ENCODE measurements at places on chromosomes 1 and 21.

GRCh38 chr1:54237586-54237985 lies 37.6 kb downstream of the MRPL37 start:
- no peak for DNase-seq

DNA sequence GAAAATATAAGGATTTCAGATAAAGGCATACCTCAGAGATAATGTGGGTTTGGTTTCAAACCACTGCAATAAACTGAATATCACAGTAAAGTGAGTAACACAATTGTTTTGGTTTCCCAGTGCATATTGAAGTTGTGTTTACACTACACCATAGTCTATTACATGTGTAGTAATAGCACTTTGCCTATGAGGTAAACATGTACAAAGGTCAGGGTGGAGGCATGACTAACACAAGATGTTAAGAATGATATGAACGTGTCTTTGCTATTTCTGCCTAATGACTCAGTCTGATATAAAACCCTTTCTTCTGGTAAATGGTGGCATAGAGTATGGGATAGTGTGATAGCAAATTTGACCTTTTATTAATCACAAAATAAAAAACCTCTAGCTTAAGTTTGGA lies 621.5 kb upstream of the ADGRL2 start:
- no peak for DNase-seq

DNA sequence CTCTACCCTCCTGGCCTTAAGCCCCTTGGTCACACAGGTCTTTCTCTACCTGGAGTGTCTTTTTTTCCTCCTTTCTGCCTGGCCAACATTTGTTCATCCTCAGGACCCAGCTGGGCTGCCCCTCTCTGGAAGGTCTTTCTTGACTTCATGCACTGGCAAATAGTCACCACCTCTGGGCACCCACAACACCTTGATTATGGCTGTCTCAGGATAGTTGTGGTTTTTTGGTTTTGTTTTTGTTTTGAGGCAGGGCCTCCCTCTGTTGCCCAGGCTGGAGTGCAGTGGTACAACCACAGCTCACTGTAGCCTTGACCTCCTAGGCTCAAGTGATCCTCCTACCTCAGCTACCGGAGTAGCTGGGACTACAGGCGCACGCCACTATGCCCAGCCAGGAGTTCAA lies 10.8 kb downstream of the RPS6KA1 start:
- DNase-seq: no peak

GRCh38 chr1:78627321-78627720 lies 7.1 kb downstream of the IFI44L start:
- no peak for DNase-seq

DNA sequence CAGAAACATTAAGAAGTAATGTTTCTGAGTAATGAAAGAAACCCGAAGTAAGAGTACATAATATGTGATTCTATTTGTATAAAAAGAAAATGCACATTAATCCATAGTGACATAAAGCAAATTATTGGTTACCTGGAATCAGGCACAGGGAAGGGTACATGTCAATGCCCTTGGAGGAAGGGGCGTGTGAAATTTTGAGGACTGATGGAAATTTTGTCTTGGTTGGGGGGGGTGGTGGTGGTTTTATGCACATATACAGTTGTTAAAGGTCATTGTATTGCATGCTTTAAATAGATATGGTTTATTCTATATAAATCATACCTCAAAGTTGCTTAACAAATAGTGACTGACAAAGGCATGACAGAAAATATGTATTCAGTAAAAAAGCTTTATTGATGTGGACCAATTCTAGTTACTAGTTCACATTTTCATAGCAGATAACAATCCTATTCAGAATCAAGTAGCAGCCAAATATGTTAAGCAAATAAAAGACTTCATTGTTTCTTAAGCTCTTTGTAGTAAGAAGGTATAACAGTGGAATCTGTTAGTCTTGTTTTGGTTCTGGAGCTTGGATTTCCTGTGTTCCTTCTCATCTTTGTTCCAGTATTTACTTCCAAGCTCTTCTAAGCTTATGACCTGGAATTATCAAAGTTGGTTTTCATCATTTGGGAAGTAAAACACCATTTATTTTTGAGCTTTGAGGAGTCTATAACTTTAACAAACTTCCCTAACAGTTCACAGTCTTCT lies 15.1 kb downstream of the BACH1 start:
- no peak for DNase-seq

- DNase-seq: no peak
These were observed 100.2 kb downstream of the DPYD start for GRCh38 chr1:97820470-97821188.

DNA sequence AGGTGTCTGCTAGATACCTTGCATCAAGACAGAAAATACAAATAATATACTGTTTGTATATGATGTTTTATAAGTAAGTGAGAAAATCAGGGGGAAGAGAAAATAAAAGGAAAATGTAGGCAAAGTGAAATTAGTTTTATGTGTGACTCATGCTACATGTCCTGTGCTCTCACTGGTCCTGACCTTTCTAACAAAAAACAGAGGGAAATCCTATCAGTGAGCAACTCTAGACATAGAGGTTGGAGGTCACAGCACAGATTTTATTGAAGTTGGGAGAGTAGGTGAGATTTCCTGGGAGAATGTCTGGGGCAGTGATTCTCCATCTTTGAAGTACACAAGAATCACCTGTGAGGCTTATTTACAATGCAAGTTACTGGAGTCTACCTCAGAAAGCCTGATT lies 9.5 kb downstream of the SCCPDH start:
- no peak for DNase-seq

DNA sequence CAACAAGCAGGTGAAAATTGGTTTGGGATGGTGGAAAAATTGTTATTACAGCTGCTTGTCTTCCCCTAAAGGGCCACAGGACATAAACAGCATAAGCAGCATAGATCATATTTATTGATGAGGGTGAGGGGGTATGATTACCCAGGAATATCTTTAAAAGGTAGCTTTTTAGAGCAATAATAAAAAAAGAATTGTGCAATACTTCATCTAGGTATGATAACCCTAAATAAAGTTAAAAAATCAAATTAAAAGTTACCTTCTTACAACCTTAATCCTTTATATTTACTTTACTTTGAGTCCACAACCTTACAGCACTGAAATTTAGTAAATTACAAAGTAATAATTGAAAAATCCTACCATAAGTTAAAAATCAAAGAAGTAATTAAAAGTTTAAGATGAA lies 653.3 kb upstream of the RGS18 start:
- no peak for DNase-seq

DNA sequence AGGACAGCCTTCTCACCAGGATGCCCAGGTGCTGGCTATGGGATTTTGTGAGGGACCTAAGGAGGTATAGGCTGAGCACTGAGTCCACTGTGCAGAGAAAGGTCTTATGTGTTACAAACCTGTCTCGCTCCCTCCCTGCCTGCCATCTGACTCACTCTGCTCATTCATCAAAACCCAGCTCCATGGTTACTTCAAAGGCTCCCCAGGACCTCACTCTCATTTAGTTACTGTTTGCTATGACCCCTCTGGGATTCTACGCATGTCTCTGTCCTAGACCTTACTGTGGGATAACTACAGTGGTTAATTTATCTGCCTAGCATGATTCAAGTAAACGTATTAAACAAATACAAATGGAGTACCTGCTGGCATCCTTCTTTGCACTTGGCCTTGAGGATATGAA lies 211.6 kb upstream of the KIAA0040 start:
- no peak for DNase-seq

- peak; percentile 33 for DNase-seq
These were observed 43.0 kb downstream of the JAK1 start for GRCh38 chr1:64923294-64923718.

GRCh38 chr1:167469280-167469965 lies 48.9 kb downstream of the CD247 start:
- no peak for DNase-seq

GRCh38 chr1:61334718-61335589 lies 252.6 kb downstream of the NFIA start:
- no peak for DNase-seq

DNA sequence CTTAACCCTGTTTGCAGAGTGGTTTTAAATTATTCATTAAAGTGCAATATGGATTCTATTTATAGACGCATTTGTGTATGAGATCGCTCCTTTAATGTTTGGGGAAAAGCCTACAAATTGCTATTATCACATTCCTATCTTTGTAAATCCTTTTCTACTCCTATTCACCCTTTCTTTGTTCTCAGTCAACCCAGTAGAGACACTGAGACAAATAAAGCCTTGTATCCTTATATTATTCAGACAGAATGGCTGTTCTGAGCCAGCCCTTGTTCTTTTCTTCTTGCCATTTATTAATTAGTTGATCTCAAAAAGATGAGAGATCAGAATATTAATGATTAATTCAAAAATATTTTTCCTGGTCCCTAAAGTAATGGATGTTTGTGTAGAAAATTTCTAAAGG lies 8.4 kb downstream of the PCBP3 start:
- no peak for DNase-seq

DNA sequence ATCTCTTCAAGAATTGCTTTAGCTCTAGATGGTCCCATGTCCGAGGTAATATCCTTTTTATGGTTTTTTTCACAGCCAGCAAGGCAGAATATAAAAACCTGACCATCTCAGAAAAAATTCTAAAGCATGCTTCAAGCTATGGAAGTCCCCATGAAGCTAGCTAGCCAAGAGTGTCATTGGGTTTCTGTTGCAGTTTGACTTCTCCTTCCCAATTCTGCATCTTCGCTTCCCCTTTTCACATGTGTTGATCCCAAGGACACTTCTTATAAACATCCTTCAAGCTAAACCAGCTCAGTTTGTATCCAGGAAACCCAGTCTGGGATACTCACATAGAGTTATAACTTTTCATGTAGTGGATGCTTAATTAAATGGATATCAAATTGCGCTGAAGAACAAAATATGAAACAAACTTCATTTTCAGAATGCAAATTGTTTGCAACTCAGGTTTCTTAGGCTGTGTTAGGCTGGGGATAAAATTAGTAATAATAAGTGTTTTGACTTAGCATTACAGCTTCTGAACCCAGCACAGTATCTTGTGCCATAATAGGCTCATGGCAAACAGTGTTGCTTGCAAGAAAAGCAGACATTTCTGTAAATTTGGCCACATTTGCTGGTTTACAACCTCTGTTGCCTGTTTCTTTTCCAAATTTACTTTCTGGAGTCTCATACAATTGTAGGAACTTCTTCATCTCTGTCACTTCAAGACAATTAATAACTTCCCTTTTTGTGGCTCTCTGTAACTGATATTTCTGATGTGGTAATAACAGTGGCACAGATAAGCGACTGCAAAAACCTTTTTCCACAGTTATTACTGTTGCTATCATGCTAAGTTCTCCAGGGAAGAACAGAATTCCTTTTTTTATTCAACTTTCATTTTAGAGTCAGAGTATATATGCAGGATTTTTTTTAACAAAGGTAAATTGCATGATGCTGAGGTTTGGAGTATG lies 53.2 kb downstream of the NCAM2 start:
- DNase-seq: no peak

DNA sequence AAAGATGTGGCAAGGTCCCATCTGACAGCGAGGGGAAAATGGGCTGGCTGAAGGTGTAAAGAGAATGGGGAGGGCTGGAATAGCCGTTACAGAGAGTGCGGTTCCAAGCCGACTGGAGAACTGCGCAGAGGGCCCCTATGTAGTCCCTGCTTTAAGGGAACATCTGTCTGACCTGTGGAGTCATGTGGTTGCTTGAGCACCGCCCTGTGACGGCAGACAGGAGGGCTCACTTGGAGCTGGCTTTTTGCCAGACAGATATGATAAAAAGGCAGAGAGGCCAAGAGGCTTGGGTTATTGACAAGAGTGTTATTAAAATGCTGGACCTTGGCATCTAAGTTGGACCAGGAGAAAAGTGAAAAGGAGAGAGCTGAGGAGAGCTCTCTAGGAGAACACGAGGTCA lies 5.9 kb upstream of the PTPRF start:
- no peak for DNase-seq

GRCh38 chr1:209728466-209728865 lies 23.8 kb downstream of the HSD11B1 start:
- no peak for DNase-seq

DNA sequence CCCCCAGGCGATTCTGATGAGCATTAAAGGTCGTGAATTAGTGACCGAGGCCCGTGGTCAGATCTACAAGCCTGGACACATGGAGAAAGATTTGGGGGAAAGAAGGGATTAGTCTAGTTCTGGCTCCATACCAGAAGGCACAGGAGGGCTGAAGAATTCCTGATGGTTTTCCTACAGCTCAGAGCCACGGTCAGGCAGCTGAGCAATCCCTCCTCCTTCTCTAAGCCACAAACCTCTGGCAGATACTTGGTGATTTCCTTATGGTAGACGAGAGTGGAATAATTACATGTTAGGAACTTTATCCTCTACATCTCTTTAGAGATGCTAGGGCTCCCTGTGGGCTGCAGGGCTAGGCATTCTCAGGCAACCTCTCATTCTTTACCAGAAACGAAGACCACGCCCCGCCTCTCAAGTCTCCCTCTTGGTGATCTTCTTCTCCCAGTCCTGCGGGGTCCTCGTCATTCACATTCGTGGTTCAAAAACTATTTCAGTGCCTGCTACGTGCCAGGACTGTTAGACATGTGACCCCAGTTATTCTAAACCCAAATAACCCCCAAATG lies 20.5 kb upstream of the ZBTB18 start:
- no peak for DNase-seq

GRCh38 chr1:31785947-31786290 lies 21.8 kb upstream of the ADGRB2 start:
- DNase-seq: no peak

DNA sequence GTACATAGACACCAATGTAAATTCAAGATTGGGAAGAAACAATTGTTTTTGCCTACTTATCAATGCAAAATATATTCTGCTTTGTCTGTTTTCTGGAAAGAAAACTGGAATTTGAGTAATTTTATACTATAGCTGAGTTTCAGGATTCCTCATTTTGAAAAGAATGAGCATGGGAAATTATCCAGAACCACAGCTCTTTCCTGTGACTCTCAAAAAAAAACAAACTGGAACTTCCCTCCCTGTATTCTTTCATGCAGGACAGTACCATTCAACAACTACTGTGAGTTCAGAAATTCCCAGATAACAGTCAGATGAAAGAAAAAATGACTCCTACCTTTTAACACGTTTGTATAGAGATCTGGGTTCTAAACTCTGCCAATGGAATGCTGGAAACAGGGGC lies 372.4 kb downstream of the TGFB2 start:
- no peak for DNase-seq

- peak; percentile 50 for DNase-seq
These were observed 71.3 kb downstream of the S1PR1 start for GRCh38 chr1:101307985-101308689.

DNA sequence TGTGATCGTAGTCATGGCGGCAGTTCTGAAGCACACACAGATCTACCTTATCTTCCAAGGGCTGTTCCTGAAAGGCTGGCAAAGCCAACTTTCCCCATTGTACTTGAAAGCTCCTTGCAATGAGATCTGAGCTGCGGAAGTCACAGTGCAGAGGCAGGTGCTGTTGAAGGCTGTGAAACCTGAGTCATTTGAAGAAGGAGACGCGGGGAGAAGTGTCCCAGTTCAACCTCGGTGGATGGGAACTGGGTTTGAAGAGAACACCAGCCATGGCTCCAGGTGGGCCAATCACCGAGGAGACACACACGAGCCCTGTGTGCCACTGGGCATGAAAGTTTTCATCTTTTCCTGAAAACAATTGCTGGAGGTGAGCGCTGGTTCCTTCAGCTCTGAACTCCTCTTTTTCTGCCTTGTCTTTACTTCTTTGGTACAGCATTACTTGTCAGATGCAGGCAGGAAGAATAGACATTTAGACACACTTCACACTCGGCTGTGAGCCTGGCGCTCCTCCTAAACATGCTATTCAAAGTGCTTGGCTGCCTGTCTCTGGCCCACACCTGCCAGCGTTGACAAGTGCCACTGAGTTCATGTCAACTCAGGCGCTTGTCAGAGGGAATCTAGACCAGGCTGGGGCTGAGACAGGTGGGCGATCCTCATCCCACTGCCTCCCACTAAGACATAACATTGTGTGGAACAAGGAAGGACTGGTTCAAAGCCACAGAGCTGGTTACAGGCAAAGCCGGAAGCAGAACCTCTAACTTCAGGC lies 25.7 kb upstream of the PDE9A start:
- DNase-seq: no peak
